ENCODE measurements at places on chromosomes 12 and 14.

DNA sequence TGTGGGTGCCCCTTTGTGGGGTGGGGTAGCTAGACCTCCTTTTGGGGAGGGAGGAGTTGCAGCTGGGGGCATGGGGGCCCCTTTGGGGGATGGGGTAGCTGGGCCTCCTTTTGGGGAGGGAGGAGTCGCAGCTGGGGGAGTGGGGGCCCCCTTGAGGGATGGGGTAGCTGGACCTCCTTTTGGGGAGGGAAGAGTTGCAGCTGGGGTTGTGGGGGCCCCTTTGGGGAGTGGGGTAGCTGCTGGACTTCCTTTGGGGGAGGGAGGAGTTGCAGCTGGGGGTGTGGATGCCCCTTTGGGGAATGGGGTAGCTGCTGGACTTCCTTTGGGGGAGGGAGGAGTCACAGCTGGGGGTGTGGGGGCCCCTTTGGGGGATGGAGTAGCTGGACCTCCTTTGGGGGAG, 7.0 kb downstream of the NACA start:
- no peak for DNase-seq

DNA sequence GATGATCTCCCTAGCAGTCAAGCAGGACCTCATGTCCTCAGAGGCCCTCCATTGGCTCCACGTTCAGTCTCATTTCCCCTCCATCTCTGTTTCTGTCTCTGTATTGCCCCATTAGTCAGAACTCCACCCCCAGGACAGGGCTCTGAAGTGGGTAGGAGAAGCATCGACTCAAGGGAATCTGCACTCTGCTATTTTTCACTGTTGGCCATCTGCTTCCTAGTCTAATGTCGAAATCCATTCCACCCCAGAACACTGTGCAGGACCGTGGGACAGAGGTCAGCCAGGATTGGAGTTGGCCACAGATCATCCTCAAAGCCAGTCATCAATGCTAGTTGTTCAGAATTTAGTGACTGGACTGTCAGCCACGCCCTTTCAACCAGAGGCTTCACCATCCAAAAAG, 10.1 kb downstream of the KRT77 start:
- no peak for DNase-seq

DNA sequence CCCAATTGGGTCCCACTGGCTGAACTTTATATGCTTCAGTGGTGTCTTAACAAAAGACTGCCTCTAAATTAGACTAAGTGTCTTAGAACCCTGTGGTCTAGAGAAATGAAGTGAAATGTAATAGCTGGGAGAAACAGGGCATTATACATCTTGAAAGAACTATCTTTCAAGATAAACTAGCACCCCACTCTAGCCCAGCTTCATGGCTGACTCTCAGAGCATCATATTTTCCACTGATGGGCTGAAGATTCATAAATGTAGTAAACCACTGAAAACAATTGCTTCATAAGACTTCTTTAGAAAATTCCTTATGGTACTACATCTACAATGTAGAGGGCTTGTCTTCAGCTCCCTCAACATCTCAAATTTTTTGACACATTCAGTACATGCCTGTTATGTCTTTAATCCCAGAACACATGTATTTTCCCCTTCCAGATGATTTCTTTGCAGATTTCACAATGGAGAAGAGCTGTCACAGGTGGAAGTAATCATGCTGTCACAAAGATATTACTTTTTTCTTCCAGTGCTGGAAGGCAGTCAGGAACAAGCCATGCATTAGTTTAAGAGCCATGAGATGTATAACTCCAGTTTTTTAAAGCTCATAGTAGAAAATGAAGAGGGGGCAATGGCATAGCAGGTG, 48.5 kb downstream of the IFNG-AS1 start:
- DNase-seq: no peak

GRCh38 chr12:131420867-131421447, 289.9 kb upstream of the SFSWAP start:
- no peak for DNase-seq

- DNase-seq: no peak
Observed at GRCh38 chr12:31629756-31630732, 29.4 kb upstream of the ETFBKMT start.

DNA sequence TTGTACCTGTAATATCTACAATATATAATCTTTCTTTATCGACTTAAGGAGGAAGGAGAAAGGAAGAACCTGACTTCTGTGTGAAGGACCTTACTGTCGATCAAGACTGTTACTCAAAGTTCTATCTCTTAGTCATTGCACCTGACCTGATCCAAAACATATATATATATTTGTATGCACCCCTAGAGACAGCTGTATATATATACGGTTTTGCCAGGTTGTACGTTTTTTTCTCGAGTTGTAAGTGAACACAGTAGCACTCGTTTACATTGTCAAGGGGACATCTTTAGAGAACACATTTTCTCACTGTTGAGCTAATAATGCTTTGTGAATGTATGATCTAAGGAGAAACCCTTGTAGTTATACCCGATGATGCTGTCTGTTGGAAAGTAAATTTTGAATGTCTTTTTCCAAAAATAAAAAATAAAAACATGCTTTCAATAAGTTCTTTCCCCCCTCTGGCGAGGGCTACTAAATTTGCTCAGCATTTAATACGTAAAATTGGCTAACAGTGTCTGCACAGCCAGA, 536 bp upstream of the SLC35E3 start:
- DNase-seq: no peak

- DNase-seq: no peak
Observed at GRCh38 chr12:14982991-14983390, 10.1 kb downstream of the PDE6H start.

DNA sequence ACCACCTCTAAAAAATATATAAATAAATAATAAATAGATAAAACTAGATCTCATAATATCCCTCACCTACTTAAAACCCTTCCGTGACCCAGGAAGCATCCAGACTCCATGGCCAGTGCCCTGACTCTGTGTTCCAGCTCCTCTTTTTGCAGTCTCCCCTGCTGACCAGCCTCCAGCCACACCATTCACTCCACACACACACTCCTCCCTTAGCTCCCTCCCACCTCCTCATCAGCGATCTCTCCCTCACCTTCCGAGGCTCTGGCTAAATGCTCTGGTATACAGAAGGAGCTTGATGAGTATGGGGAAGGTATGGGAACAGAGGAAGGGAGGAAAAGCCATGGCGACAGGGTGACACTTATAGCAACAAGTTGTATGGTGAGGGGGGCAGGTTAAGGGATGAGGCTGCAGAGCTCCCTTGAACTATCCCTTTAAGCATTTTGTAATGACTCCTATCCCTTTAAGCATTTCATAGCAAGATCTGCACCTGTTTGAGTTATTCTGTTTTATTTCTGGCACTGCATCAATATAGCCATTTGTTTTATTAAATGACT, 26.1 kb upstream of the EIF4B start:
- no peak for DNase-seq

- DNase-seq: no peak
Observed at GRCh38 chr14:102500713-102501112, 8.9 kb downstream of the ANKRD9 start.

GRCh38 chr12:103097496-103097895, 140.0 kb downstream of the ASCL1 start:
- no peak for DNase-seq

- DNase-seq: no peak
Observed at GRCh38 chr12:98821866-98822265, 176.8 kb downstream of the APAF1 start.

GRCh38 chr14:24038686-24039085, 13.1 kb upstream of the CARMIL3 start:
- DNase-seq: no peak

DNA sequence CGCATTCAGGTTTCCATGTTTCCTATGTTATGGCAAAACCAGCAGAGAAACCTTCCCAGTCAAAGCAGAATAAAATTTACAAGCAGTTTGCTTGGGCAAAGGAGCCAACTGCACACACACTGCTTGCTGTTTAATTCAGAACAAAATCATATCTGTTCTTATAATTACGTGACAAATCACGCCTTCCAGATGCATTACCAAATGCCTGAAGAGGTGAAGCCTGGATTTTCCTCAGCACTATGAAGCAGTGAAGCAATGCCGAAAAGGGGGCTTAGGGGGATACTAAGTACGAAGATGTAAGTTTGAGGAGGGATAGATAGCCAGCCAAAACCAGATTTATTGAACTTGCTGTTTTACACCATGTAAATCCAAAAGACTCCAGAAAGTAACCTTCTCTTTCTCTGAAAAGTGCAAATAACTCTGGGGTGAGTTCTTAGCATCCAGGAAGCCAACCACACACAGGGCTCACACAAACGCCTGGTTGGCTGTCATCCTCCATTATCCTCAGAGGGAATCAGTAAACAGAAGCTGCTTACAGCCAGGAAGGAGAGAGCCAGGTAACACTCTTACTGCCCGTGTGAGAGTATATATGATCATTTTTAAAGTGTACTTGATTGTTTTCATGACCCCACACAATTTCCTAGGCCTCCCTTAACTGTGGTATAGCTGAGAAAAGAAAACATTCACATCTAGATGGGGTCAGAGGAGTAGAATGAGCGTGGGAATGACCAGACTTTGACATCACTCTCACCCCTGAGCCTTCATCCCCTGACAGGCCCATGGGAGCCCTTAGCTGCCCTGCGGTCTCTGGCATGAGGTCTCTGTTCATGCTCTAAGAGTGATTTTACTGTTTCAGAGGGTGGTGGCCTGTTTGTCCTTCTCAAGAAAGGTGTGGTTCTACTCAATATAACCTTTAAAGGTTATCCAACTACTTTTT, 442.5 kb downstream of the EGLN3 start:
- DNase-seq: no peak

- no peak for DNase-seq
Observed at GRCh38 chr14:93281937-93282336, 50.9 kb downstream of the BTBD7 start.

DNA sequence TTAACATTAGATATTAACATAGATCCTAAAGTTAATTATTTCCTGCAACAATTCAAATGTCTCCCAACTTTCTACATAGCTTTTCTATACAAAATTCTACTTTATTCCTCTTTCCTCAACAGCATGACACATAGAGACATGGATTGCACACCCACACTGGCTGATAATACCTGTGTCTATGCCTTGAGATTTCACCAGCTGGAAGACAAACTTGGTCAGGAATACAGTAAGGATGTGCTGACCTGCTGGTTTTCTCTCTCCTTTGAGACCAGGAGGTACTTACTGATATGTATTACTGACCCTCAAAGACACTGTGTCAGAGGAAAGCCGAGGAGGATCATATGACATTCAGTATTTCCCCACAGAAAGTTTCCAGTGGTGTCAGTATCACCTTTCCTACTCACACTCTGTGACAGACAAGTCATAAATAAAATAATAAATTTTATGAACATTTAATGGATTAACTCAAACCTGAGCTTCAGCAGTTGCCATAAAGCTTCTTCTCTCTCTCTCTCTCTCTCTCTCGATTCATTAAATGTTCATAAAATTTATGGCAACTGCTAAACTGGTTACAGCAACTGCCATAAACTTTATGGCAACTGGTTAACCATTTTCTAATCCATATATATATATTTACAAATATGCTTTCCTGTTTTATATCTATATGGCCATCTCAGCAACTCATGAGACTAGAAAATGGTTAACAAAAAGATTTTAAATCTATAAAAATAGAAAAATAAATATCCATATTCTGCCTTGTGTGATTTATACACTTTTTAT, 22.7 kb downstream of the EIF2S3B start:
- DNase-seq: no peak
